Fibroblast of lung (primary cell): ENCODE measurements at places on chromosomes 1 and 21. TPM values are rescaled to one million over a fixed set of nuclear protein-coding genes. Genes with fewer than 3 reads are reported as not detected.

KIF14 gene
- total RNA-seq, result 1.3 and 4.0 TPM in 2 replicates

DNA sequence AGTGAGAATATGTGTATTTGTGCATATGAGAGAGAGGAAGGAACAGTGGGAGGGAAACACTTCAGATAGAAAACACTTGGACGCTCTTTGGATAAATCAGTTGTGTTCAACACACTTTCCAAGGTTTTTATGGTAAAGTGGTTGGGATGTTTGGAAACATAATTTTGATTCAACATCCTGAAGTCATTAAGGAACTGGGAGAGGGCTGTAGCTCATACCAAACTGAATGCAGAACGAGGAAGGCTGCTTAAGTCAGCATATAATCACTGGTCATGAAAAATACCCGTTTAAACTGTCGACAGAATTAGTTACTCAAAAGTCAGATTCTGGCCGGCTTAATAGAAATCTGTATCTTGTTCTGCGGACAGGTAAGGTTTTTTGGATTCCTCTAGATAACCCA, 14.9 kb downstream of the LIX1L start:
- H3K36me3 ChIP-seq, result no peaks in the 10 kb centered on the region
- no peaks in the 10 kb centered on the region for H3K27me3 ChIP-seq
- no peak overlapping the region for H3K27ac ChIP-seq
- no peak for DNase-seq
- no peaks in the 10 kb centered on the region for H3K4me1 ChIP-seq

PDZK1 gene
- 0.26 and 1.5 TPM in 2 replicates for total RNA-seq

- DNase-seq, result no peak
- H3K36me3 ChIP-seq, result no peaks in the 10 kb centered on the region
Measured at GRCh38 chr1:46562498-46562897, 11.1 kb upstream of the KNCN start.

CD1E gene
- total RNA-seq, result not detected in 2 replicates
